ENCODE measurements at places on chromosomes 13 and 19. TPM values are rescaled to one million over a fixed set of nuclear protein-coding genes. Genes with fewer than 3 reads are reported as not detected.

Gene SLC7A10
- total RNA-seq: not detected

Gene RUBCNL
- total RNA-seq: not detected

Gene NAPSA
- total RNA-seq: under 0.01 TPM

Gene CC2D1A
- total RNA-seq: 11.4 TPM

Gene MAB21L1
- total RNA-seq: not detected

Gene RNF225
- total RNA-seq: 2.8 TPM

Gene ZNF682
- 2.3 TPM for total RNA-seq

Gene ARRDC2
- total RNA-seq: 9.0 TPM

Gene OR7D2
- total RNA-seq: not detected

Gene PVR
- 139 TPM for total RNA-seq

Gene WASF3
- total RNA-seq: 6.7 TPM

Gene FCAR
- not detected for total RNA-seq

Gene TMC4
- total RNA-seq: 5.5 TPM

Gene MZT1
- total RNA-seq: 8.7 TPM

Gene LACC1
- total RNA-seq: 13.0 TPM

Gene ZNF547
- total RNA-seq: 3.9 TPM

Gene PRSS57
- total RNA-seq: not detected

Gene ELANE
- not detected for total RNA-seq

Gene PEG3
- total RNA-seq: 16.5 TPM

Gene ZNF525
- 12.3 TPM for total RNA-seq

Gene HCST
- total RNA-seq: 3.5 TPM

Gene VSTM1
- total RNA-seq: not detected

Gene C19orf67
- total RNA-seq: 1.2 TPM

Gene ZFR2
- total RNA-seq: not detected

Gene LYPD5
- total RNA-seq: 10.8 TPM

Gene SERPINE3
- total RNA-seq: under 0.01 TPM

Gene FUT2
- under 0.01 TPM for total RNA-seq

Gene KCNRG
- 4.9 TPM for total RNA-seq

Gene KLK14
- total RNA-seq: not detected

Gene SIGLEC12
- not detected for total RNA-seq

Gene ZNF749
- 14.1 TPM for total RNA-seq

Gene HIPK4
- total RNA-seq: 0.39 TPM
